ENCODE measurements at places on chromosomes 6 and 20.
A peak's percentile ranks its signal among the peaks of the same experiment; 100 is the strongest.

DNA sequence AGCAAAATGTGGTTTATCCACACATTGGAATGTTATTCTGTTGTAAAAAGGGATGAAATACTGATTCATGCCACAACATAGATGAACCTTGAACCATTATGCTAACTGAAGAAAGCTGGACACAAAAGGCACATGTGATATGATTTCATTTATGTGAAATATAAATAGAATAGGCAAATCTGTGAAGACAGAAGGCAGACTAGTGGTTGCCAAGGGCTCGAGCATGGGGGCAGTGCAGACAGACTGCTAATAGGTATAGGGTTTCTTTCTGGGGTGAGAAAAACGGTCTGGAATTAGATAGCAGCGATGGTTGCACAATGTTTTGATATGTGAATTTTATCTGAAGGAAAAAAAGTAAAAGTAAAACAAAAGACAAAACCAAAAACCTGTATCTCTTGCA is 54.6 kb upstream of the FNDC1 start:
- DNase-seq: no peak

- DNase-seq: no peak
Measured at GRCh38 chr6:129440691-129441090, 269.3 kb downstream of the ARHGAP18 start.

DNA sequence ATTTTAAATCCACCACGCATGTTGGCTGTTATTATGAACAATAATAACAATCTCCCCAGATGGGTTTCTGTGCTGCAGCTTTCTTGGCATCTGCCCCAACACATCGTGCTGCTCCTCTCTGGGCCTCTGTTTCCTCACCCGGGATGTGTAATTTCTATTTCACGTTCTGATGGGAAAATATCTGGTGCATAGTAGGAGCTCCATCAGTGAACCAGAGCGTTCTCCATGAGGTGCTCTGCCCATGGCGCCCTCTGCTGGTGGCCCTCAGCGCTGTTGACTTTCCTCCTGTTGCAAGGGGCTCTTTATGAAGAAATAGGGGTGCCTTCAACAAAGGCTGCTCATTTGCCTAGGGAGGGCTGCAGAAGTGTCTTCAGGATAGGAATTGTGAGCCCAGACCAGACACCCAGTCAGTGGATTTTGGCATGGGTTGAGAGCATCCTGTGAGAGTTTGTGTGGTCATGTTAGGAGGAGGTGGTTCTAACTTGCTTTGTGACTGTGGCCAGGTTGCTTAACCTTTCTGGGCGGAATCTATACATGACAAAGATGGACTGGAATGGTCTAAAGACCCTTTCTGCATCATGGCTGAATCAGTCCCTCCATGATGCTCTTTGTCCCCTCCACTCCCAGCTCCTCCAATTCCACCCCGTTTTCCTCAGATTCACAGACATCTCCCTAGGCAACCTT is 8.1 kb downstream of the SCRT2 start:
- DNase-seq: peak; percentile 66

GRCh38 chr6:21294144-21294543 is 299.4 kb upstream of the SOX4 start:
- DNase-seq: no peak

DNA sequence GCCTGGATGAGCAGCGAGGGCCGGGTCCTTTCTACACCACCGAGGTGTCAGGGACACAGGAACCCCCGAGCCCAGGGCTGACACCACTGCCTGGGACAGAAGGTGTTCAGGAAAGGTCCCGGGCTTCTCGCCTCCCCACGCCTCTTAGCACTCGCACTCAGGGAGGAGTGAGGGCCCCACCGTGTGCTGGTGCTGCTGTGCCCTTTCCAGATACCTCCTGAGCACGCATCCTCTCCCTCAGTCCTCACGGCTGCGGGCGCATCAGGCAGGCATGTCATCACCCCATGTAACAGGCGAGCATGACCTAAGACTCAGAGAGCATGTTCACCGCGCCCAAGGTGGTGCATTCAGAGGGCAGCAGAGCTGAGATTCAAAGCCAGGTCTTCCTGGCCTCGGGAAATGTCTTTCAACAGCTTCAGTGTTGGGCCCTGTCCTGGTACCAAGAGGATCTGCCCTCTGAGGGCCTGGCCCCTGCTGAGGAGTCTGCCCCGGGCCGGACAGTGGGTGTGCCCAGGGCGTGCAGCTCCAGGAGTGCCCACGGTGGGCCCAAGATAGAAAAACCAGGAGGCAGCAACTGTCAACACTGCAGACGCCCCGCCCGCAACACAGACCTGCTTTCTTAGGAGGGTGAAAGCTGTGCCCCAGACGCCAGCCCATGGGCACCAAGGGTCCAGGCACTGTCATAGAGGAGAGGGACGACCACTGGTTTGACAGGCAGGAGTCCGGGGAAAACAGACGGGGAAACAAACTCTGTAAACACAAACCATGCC is 29.2 kb downstream of the TGM2 start:
- DNase-seq: no peak

- no peak for DNase-seq
Measured at GRCh38 chr20:62741701-62742491, 33.3 kb downstream of the NTSR1 start.

DNA sequence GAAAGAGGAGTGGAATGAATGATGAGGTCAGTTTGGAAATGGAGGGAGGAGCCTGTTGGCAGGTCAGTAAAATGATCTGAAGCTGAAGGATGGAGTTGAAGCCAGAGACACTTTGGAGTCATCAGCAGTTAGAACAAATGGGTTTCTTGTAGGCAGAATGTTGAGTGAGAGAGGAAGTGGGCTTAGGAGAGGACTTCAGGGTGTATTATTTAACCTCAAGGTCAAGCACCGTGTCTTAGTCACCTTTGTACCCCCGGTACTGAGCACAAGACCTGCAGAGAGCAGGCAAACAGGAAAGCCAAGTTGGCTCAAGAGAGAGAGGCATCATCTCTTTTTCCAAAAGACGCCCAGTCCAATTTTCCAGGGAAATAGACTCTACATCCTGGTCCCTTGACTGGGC is 23.3 kb downstream of the C20orf173 start:
- DNase-seq: no peak

DNA sequence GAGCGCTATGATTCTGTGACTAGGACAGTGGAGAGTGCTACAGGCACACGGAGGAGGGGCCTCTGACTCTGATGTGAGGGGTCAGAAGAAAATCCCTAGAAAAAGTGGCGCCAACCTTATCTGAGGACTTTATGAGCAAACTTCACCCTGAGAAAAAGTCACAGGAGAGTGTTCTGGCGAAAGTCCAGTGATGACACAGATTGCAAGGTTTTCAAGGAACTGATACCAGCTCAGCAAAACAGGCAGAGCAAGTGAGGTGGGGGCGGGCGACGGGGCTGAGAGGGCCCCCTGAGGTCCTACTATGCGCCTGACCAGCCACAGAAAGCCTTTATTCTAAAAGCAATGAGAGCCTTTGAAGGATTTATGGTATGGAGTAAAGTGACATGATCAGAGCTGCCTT is 73.3 kb downstream of the SLC22A23 start:
- DNase-seq: no peak

DNA sequence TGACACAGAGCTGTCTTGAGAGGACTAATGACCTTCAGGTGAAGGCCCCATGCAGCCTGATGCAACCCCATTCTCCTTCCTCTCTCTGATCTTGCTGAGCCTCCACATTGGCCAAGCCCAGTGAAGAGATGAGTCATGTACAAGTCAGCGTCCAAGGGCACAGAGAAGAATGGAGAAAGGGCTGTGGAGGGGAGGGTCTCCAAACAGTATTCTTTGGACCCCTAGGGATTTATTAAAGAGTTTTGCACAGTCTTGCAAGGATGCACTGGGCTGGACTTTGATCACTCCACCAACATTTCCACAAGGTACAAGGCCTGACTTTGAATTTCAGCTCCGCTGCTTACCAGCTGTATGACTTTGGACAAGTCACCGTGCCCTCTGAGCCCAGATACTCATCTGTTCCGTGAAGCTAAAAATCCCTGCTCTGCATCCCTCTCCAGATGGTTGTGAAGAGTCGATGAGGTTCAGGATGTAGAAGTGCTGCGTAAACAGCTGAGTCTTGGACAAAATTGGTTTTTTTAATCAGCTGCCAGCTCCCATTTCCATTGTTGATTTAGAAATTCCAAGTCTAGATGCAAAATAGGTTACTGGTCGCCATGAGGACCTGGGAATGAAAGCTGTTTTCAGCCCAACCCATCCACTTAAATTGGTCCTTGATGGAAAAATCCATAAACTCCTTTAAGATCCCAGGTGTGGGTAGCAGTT is 14.1 kb upstream of the KCNG1 start:
- DNase-seq: no peak

DNA sequence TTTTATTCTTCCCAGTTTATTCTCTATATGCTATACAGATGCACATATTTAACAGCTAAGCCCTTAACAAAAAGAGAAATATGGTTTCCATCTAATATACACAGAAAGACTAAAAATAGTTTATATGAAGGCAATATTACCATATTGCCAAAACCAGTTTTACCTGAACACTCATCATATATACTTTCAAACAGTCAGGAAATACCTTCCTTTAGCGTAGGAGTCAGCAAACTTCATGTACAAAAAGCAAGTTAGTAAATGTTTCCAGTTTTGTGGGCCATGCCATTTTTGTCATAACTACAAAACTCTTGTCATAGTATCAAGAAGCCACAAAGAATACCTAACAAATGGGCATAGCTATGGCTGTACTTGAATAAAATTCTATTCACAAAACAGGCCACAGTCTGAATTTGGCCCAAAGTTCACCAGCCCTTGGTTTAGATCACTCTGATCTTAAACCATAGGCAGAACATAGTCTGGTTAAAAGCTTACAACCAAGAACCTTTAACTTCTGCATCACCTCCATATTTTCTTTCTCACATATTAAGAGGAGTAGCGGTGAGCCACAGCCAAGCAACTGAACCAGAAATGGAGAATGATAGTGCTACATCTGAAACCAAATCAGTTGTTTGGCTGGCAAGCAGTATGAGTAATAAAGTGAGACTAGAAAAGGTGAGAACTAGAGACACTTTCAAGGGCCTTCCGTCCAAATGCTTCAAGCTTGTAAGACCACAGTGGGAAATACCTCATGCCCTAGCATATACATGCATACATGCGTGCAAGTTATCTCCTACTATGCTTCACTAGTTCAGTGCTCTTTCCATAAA is 116.6 kb downstream of the PTPRK start:
- DNase-seq: no peak

DNA sequence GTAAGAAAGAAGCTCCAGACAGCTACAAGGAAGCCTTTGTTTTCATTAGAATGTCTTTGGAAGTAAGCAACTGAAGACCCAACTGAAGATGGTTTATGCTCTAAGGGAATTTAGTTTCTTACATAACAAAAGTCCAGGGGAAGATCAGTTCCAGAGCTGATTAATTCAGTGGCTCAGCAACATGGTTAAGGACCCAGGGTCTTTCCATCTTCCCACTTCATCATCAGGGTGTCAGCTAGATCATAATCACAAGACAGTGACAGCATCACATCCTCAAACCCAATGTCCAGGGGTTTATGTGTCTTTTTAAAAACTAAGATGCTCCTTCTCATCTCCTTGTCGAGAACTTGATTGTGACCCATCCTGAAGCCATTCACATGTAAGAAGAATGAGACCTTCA is 119.7 kb upstream of the PRDM1 start:
- DNase-seq: no peak

GRCh38 chr20:19048995-19049501 is 163.4 kb upstream of the SLC24A3 start:
- DNase-seq: no peak

- DNase-seq: no peak
Measured at GRCh38 chr6:70841112-70841511, 115.7 kb downstream of the B3GAT2 start.

GRCh38 chr6:38178584-38178886 is 359.0 kb downstream of the ZFAND3 start:
- no peak for DNase-seq

DNA sequence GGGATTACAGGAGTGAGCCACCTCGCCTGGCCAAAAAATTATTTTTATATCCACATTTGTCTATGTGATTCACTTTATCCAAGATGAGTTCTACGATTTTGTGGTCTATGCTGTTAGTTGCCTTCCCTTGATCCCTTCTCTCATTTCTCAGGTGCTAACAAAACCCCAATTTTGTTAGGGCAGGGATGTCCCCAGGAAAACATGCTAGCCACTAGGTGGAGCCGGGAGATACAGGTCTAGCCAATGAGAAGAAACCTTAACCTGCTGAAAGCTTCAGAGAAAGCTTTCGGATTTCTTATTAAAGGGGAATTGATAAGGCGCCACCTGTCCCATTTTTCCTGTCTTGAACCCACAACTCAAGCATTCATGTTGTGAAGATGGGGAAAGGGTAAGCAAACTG is 167.4 kb upstream of the OLIG3 start:
- no peak for DNase-seq

- no peak for DNase-seq
Measured at GRCh38 chr6:108874470-108875160, 26.4 kb downstream of the ARMC2 start.

DNA sequence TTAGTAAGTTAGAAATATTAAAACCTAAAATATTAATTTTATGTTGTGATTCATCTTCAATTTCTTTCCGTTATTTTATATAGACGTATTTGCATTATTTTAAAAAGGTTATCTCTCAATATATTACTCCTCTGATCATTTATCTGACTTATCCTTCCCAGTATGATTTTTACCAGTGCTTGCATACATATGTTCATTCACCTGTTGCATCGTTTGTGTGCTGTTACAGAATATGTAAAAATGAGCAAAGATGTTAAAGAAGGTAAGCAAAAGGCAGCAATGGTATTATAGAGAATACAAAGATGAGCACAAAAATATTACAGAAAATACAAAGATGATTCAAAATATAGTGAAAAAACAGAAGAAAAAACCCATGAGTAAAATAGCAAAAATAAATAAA is 48.9 kb downstream of the SYCP2 start:
- DNase-seq: no peak

DNA sequence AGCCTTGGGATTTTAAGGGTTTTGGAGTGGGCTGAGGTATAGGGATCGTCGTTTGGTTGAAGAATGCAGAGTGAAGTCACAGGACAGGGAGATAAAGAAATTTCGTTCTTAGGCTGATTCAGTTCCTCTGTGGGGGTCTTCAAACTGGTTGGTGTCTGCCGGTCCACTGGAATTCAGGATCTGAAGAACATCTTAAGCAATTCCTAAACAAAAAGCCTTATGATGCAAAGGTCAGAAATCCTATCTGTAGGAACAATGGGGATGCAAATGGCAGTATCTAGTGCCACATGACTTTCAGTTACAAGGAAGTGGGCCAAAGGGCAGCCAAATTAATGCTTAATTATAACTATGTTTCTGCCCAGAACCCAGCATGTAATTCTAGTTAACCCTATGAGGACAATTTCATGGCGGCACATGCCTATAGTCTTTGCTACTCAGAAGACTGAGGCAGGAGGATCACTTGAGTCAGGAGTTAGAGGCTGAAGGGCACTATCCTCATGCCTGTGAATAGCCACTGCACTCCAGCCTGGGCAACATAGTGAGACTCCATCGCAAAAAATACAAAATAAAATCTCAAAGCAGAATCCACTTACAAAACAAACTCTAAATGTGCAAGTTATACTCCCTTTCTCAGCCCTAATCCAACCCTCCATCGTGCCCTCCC is 4.6 kb upstream of the SLC2A10 start:
- DNase-seq: no peak

DNA sequence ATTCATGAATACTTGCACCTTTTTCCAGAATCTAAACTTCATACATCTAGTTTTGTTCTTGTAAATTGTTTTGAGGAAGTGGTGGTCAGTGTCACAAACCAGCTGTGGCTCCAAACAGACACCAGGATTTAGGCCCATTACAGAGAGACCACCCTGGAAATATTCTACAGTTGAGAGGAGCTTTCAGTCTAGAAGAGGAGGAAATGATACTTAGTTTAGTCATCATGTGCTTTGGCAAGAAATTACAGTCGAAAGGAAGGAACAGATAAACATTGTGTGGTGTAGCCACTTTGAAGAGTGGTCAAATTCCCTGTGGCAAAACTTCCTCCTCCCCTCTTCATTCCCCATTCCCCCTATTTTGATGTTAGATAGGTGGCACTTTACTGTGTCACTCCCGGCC is 15.7 kb downstream of the DCBLD1 start:
- no peak for DNase-seq
